ACHN (cell line): ENCODE measurements at places on chromosomes 1 and 21.

DNA sequence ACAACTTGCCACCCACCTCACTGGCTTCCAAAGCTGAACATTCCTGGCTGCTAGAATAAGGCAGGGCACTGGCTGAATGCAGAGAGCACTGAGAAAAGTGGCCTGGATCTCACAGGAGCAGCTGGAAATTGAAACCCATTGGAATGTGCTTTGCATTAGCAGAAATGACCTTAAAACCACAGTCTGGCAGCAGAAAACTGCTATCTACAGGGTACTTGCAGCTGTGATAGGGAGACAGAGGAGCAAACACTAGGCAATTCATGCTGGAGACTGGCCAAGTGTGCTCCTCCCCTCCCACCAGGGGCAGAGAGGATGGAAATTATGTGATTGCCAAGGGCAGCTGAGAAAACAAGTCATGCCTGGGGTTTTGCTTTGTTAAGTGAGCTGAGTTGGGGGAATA, 47.2 kb downstream of the HSD3B1 start:
- DNase-seq: no peak

DNA sequence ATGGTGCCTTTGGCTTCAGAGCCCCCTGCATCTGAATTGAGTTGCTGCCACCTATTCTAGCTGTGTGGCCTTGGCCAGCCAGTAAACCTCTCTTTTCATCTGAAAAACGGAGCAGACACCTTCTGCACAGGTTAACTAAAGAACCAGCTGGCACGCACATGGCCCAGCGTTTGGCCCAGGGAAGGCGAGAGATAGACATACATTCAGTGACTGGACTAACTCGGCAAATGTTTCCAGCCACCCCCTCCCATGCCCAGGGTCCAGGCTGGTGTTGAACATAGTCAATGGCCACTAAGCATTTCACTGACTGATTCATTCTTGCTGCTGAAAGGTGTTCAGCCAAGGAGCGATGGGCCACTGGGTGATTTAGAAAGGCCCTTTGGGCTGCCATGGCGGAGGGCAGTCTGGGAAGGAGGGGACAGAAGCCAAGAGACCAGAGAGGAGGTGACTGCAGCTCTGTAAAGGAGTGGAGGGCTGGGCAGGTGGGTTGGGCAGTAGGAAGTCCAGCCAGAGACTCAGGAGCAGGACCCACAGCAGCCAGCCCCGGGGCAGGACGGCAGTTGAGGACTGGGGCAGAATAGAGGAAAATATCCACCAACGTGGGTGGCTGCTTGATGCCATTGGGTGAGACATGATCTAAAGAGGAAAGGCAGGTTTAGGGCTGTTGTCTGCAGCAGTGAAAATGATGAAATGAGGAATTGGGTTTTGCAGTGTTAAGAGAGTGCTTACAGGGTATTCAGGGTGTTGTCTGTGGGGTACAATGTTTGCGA, 184.3 kb downstream of the HIVEP3 start:
- DNase-seq: no peak

DNA sequence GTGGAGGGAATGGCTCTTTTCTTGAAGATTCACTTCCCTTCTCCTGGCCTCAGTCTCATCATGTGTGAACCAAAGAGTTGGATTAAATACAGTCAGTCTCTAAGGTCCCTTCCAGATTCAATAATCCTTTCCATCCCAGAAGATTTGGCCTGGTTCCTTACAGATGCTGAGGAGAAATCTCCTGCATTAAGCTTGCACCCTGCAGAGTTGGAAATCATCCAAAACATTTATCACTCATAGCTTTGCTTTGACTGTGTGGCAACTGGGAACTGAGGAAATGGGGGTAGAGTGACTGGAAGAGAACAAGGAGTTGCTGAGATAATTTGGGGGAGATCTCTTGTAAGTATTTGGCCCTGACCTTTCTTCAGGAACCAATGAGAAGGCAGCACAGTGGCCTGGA, 220.5 kb upstream of the SGIP1 start:
- DNase-seq: no peak

- DNase-seq: no peak
These were observed 312.1 kb downstream of the BACH1 start for GRCh38 chr21:29610779-29611360.

- DNase-seq: no peak
These were observed 460.1 kb upstream of the RUNX1 start for GRCh38 chr21:35509001-35509704.

GRCh38 chr1:82215056-82215852, 414.5 kb downstream of the ADGRL2 start:
- DNase-seq: no peak

DNA sequence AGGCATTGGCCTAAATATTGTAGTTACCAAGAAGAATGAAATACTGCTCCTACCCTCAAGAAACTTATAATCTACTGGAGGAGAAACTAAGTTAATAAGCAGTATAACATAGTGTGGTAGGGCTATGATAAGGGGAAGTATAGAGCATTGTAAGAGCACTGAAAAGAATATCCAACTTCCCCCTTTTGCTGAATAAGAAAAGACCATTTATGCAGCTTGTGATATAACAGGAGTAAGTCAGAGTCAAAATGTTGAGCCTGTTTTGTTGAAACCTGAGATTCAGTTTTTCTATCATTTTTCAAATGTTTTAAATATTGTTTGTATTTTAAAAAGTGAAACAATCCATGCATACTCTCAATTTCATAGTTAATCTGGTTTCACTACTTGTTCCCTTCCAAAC, 48.3 kb upstream of the FCRL4 start:
- no peak for DNase-seq

GRCh38 chr1:46137916-46138315, 5.5 kb upstream of the PIK3R3 start:
- no peak for DNase-seq

- DNase-seq: no peak
These were observed 79.7 kb downstream of the POFUT2 start for GRCh38 chr21:45207839-45208626.

- peak; percentile 41 for DNase-seq
These were observed 210.9 kb downstream of the LTN1 start for GRCh38 chr21:28781602-28782276.

DNA sequence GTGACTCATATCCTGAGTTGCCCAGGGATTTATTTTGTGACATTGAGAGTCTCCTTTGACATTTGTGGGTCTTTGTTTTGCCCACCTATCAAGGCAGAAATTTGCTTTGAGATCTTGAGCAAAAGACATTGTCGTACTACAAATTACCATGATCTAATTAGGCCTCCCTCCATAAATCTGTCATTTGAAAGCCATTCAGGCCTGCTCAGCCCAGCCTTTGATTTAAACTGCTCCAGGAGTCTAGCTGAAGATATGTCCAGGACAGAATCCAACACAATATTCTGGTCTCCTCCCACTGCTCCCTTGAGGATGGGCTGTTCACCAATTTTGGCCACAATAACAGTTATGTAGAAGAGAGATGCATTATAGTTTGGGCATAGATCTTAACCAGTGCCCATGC, 86.7 kb downstream of the PROX1 start:
- no peak for DNase-seq

GRCh38 chr1:231883382-231883781, 256.8 kb downstream of the DISC1 start:
- no peak for DNase-seq

GRCh38 chr1:209485167-209485566, 98.3 kb upstream of the CAMK1G start:
- no peak for DNase-seq

- no peak for DNase-seq
These were observed 67.4 kb upstream of the TRAPPC10 start for GRCh38 chr21:43944757-43945156.

GRCh38 chr1:111468717-111469100, 5.1 kb upstream of the C1orf162 start:
- DNase-seq: no peak

- no peak for DNase-seq
These were observed 41.5 kb upstream of the NEXN start for GRCh38 chr1:77846966-77847365.

GRCh38 chr1:152162792-152163463, 3.9 kb upstream of the RPTN start:
- peak; percentile 95 for DNase-seq
